ENCODE measurements at places on chromosomes 6 and 20.

DNA sequence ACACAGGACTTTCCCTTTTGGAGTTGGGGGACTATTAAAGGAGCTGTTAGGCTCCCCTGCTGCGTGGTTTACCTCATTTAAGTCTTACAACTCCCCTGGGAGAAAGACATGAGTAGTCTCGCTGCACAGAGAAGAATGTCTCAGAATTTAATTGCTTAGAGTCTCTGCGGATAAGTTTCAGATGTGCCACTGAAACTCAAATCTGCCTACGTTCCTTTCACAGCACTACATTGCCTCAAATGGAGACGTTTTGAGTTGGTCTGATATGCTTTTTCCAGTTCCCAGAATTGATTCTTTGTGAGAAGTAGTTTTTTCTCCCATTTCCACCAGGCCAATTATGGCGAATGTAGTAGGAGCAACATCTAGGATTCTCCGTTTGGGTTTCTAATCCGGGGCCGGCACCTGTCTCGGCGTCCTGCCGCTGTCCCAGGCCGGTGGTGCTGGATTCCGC is 532 bp upstream of the SLC35F1 start:
- peak; percentile 61 for ATAC-seq

GRCh38 chr20:21184819-21185218 is 58.9 kb downstream of the KIZ start:
- no peak for ATAC-seq

DNA sequence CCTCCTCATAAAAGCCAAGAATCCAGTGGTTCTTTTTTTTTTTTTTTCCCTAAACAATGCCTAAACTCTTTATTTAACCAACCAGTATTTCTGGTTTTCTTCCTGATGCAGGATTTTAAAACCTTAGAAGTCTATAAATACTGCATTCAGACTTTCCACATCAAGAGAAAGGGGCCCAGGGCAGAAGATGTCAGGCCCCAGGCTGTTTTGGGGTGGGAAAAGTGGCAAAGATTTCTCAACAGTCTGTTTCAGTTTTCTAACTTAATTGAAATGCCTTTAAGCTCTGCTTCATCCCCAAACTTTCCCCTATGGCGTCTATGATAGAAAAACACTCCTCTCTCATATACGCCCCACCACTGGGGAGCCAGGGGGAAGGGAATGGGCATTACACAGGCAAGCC is 33.1 kb downstream of the QRSL1 start:
- ATAC-seq: no peak

DNA sequence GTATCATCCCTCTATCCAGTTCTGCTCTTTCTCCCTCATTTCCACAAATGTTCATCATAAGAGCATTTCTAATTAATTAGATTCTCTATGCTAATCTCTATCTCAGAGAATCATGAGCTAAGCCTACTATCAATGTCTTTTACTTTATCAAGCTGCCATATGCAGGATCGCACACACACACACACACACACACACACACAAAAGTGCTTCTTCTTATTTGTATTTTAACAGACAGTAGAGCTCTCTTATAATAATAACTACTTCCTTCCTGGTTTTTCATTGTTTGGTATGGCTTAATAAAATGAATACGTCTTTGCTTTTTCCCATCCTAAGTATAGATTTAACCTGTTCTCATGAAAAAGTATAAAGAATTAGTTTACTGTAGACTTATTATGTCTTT is 170.2 kb downstream of the HAO1 start:
- ATAC-seq: no peak

GRCh38 chr20:59692139-59692538 is 87.8 kb downstream of the PHACTR3 start:
- ATAC-seq: no peak

- ATAC-seq: no peak
Observed at GRCh38 chr6:101534386-101534785, 140.9 kb downstream of the GRIK2 start.

GRCh38 chr6:157035546-157035945 is 258.4 kb downstream of the ARID1B start:
- ATAC-seq: no peak

DNA sequence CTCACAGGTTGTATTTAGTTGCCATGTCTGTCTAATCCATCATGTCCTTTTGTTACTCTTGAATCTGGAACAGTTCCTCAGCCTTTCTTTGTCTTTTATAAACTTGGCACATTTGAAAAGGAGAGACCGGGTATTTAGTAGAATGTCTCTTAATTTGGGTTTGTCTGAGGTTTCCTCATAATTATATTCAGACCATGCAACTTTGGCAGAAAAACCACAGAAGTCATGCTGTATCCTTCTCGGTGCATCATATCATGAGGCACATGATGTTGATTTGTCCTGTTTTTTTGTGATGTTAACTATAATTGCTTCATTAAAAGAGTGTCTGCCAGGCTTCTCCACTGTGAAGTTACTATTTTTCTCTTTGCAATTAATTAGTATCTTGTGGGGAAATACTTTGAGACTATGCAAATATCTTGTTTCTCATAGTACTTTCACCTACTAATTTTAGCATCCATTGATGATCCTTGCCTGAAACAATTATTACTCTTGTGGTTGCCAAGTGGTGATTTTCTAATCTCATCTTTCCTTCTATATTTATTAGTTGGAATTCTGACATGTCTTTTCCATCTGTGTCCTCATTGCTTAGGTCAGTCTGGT is 837.3 kb downstream of the DHX35 start:
- ATAC-seq: no peak

GRCh38 chr6:169589699-169590257 is 112.1 kb downstream of the WDR27 start:
- ATAC-seq: peak; percentile 96

GRCh38 chr20:16520154-16520553 is 53.1 kb downstream of the KIF16B start:
- ATAC-seq: no peak

GRCh38 chr6:28333047-28333446 is 2.9 kb downstream of the ZSCAN31 start:
- ATAC-seq: no peak

GRCh38 chr20:44182135-44182765 is 4.7 kb downstream of the JPH2 start:
- ATAC-seq: no peak

- ATAC-seq: no peak
Observed at GRCh38 chr6:52724042-52724405, 39.3 kb downstream of the GSTA2 start.

DNA sequence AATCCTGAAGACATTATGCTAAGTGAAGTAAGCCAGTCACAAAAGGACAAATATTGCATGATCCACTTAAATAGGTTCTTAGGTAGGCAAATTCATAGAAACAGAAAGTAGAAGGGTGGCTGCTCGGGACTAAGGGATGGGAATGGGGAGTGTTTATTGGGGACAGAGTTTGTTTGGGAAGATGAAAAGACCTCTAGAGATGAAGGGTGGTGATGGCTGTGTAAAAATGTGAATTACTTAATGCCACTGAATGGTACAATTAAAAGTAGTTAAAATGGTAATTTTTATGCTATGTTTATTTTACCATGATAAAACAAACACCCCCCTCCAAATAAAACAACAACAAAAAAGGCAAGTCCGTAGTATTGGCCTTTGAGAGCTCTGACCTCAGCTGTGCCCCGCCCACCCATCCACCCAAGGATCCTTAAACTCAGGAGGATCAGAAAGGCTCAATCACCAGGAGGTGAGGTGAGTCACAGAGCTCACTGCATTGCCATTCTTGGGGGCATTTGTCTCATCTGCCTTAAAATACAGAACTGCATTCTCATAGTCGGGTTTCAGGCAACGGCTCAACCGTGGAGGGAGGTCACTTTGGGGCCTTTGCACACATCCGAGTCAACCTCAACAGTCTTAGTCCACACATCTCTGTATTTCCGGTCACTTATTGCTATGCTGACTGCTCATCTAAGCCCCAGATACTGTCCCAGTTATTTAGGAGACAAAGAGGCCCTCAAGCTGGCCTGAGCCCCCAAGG is 96.7 kb downstream of the SLC22A23 start:
- ATAC-seq: no peak

DNA sequence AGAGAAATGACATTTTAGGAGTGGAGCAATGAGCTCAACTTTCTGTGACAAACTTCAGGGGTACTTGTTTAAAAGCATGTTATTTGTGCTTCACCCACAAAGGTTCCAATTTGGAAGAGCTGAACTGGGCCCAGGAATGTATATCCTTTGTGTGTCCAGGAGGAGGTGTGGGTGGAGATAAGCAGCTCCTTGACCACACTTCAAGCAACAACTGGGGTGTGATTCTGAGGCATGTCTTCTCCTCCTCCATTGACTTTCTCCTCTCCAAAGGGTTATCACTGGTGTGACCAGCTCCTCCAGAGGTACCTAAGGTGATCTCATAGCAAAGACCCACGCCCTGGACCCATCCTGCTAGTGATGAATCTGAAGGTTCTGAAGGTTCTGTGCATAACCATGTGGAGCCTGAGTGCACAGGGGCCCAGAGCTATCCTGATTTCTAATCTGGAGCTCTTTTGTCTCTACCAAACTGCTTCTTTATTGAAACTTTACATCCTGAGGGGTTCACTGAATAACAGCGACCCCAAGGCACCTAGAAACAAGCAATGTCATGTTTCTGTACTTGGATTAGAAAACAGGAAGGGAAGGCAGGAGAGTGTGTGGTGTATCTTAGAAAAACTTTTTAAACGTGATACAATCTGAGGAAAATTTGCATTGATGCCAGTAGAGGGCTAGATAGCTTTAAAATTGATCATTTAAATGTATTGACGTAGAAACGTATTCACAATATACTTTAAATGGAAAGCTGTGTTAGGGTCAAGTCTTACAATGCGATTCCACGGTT is 60.9 kb upstream of the CD93 start:
- ATAC-seq: no peak

GRCh38 chr6:85685713-85686112 is 43.0 kb upstream of the SYNCRIP start:
- peak; percentile 94 for ATAC-seq

GRCh38 chr20:54103762-54104600 is 33.6 kb upstream of the BCAS1 start:
- ATAC-seq: no peak

GRCh38 chr6:62285612-62286469 is at the start of gene KHDRBS2:
TSS of gene KHDRBS2 (minus strand) at chr6:62286225.
- ATAC-seq: no peak

- ATAC-seq: no peak
Observed at GRCh38 chr6:74579794-74580193, 626.1 kb downstream of the COL12A1 start.

GRCh38 chr6:144131248-144131709 is 19.0 kb upstream of the STX11 start:
- peak; percentile 94 for ATAC-seq

DNA sequence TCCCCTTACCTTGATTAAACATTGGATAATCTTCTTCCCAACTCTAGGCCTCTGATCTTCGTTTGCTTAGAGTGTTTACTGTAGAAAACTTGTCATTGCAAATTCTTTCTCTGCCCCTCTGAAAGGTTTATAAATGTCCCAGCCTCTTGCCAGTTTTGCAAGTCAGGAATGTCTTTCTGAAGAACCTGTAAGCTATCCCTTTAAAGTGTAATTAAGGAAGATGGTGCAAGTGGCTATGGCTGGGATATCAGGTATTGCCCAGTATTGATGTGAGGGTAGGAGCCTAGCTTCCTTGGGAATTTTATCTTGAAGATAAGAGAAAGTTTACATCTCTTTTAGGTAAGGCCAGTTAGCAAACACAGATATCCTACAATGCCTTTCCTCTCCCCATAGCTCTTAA is 211.0 kb upstream of the RIMS1 start:
- ATAC-seq: no peak

GRCh38 chr6:159349915-159350314 is 180.7 kb downstream of the FNDC1 start:
- ATAC-seq: no peak

All from activated T-helper 17 cell treated with anti-CD3 and anti-CD28 coated beads, Interleukin-2, amount 50 U/mL, for 72 hours (primary cell).